Thyroid gland (tissue), 4 donors: ENCODE measurements at places on chromosomes 6 and 20. TPM values are rescaled to one million over a fixed set of nuclear protein-coding genes. Genes with fewer than 3 reads are reported as not detected.

The SSTR4 gene
- not detected for total RNA-seq

The ANKRD60 gene
- not detected for total RNA-seq

- DNase-seq: peak; percentile 55
- H3K27me3 ChIP-seq: no peaks in the 10 kb centered on the region
- peak overlapping the region; percentile 30 for H3K4me3 ChIP-seq
- H3K27ac ChIP-seq: peak overlapping the region; percentile 66
- peaks cover 24% of the 10 kb centered on the region for H3K4me1 ChIP-seq
Observed at GRCh38 chr6:156634951-156635371, 142.2 kb upstream of the ARID1B start.

DNA sequence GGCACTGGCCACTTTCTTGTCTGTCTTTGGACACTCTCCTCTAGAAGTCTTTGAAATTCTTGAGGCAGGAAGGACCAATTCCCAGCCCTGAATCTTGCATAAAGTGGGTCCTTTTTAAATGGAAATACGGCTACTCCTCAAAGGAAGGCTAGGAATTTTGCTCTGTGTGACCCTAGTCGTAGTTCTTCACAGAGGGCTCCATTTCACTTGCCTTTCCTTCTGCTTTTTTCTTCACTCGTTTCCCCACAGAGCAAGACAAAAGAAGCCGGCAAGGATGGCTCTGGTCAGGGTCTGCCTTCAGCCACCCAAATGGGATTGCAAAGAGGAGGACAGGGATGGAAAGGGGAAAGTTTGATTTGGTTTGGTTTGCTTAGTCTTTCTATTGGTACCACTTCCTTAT lies 25.8 kb downstream of the HLA-E start:
- peaks cover 5% of the 10 kb centered on the region for H3K4me1 ChIP-seq
- H3K36me3 ChIP-seq: no peaks in the 10 kb centered on the region
- H3K4me3 ChIP-seq: no peak overlapping the region
- H3K27ac ChIP-seq: peak overlapping the region; percentile 40
- DNase-seq: no peak

- no peaks in the 10 kb centered on the region for H3K27me3 ChIP-seq
- no peaks in the 10 kb centered on the region for H3K36me3 ChIP-seq
- H3K4me1 ChIP-seq: no peaks in the 10 kb centered on the region
- H3K4me3 ChIP-seq: no peak overlapping the region
Observed at GRCh38 chr6:56293781-56294180, 46.4 kb upstream of the COL21A1 start.

DNA sequence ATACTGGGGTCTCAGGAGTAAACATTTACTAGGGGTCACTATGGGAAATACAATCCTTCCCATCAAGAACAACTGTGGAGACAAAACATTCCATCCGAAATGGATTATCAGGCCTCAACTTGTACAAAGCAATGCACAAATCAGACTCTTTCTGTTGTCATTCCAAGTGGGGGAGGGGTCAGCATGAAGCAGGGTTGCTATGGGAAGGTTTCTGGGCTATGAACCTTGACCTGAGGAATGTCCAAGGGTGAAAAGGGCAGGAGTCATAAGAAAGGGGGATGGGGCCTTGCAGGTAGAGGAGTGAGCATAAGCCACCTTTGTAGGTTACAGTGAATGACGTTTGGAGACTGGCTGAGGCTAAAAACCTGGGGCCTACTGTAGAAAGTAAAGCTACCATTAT lies 3.1 kb downstream of the METTL24 start:
- H3K4me1 ChIP-seq: peaks cover 17% of the 10 kb centered on the region
- no peak overlapping the region for H3K4me3 ChIP-seq
- H3K27me3 ChIP-seq: no peaks in the 10 kb centered on the region

DNA sequence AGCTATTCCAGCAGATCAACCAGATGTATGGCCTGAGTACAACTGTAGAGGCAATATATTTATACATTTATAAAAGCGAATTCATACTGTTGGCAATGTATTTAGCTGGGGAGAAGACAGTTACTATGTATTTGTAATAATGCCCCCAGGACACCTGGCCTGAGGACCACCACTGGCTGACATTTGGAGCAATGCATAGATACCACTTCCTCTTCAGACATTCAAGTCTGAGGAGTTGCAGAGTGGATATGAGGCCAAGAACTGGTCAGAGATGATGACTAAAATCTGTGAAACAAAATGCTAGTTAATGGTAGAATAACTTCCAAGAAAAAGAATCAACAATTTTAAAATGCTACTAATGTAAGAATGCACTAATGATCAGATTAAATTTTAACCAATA lies 462.3 kb downstream of the CDC5L start:
- H3K36me3 ChIP-seq: no peaks in the 10 kb centered on the region
- no peaks in the 10 kb centered on the region for H3K4me1 ChIP-seq
- no peak overlapping the region for H3K4me3 ChIP-seq
- no peak overlapping the region for H3K27ac ChIP-seq
- no peaks in the 10 kb centered on the region for H3K27me3 ChIP-seq
